Islet precursor cell (in vitro differentiated cells): ENCODE measurements at places on chromosomes 16 and 17.
A peak's percentile ranks its signal among the peaks of the same experiment; 100 is the strongest.

- DNase-seq, result no peak
Measured at GRCh38 chr17:73878923-73879322, 234.7 kb upstream of the SDK2 start.

- no peak for DNase-seq
Measured at GRCh38 chr16:68468842-68469241, 20.5 kb upstream of the SMPD3 start.

GRCh38 chr16:28998837-28999236 lies 14.0 kb downstream of the LAT start:
- DNase-seq, result no peak

- peak; percentile 85 for DNase-seq
Measured at GRCh38 chr17:45438931-45439610, 6.4 kb upstream of the ARHGAP27 start.

DNA sequence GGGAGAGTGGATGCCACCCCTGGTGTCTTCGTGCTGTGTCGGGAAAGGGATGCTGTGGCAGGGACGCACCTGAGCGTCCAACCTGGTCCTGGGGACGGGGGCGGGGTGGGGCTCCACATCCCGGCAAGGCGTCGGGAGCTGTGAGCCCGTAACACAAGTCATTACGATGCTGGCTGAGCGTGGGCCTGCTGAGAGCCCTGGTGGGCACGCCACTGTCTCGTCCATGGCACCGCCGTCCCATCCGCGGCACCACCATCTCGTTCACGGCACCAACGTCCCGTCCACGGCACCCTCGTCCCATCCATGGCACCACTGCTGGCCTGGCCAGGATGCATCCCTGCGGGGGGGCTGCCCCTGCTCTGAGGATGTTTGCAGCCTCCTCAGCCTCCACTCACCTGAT lies 24.1 kb upstream of the GNG13 start:
- no peak for DNase-seq

- DNase-seq, result no peak
Measured at GRCh38 chr16:22050963-22051362, 41.4 kb upstream of the VWA3A start.

GRCh38 chr17:50139950-50140885 lies 10.3 kb upstream of the SAMD14 start:
- peak; percentile 91 for DNase-seq

GRCh38 chr17:73956595-73957465 lies 246.6 kb upstream of the RPL38 start:
- DNase-seq, result peak; percentile 95

DNA sequence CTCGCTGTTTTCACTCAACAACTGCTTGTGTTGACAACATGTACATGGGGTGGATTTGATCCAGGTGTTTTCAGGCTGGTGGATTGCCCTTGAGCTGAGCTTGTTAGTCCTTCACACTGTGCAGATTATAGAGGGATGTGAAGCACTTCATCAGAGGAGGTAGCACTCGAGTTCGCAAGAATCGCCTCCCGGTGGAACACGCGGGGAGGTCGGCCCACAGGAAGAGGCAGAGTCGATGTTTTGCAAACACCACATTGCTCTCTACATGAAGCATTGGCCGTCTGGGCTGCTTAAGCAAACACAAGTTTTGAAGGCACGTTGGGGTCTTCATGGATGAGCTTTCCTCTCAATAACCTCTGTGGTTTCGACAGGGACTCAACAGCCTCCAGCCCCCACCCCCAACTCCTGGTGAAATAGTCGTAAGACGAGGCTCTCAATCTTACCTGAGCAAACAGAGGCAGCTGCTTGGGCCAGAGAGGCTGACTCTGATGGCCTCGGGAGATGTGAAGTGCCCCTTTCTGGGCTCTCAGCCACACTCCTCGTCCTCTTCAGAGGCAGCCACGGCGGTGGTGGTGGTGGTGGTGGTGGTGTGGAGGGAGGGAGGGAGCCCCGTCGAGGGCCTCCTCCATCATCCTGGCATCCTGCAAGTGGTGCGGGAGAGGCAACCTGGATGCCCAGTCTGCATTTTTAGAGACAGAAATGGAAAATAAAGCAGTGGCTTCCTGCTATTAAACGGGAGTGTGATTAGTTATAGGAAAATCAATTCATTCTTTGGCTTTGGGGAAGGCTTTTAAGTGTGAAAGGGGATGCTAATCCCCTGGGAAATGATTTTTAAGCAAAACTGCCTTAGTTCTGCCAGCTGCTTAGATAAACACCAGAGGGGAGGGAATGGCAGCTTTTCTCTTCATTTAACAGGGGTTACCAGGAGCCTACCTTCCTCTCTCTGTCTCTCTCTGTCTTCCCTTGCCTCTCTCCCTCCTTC lies 552.5 kb upstream of the EEF2KMT start:
- no peak for DNase-seq
